ENCODE measurements at places on chromosomes 13 and 19.

DNA sequence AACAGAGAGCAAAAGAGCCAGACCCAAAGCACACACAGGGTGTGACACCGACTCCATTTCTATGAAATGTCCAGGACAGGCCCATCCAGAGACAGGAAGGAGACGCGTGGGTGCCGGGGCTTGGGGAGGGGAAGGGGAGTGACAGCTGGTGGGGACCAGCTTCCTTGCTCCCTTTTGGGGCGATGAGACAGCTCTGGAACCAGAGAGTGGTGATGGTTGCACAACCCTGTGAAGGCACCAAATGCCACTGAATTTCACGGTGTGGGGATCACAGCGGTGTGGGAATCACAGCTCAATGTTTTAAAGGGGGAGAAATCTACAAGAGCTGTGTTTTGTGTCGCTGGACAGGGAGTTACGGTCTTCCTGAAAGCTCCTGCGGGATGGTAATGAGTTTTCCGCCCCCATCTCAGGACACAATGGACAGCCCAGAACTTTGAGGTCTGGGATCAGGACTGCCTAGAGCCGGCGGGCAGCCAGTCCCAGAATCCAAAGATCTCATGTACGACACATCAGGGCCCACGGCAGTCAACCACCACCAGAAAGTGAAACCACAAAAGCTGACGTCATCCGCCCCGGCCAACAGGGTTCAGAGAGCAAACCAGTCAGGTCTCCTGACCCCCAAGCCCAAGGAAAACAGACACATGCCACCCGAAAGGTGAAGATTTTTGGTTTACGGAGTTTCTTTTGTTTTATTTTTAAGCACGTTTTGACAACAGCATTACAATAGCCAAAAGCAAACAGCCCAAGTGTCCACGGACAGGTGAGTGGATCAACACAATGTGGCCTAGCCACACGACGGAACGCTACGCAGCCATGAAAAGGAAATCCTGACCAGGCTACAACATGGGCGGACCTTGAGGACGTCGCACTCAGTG lies 7.3 kb downstream of the SGTA start:
- peak; percentile 48 for DNase-seq

DNA sequence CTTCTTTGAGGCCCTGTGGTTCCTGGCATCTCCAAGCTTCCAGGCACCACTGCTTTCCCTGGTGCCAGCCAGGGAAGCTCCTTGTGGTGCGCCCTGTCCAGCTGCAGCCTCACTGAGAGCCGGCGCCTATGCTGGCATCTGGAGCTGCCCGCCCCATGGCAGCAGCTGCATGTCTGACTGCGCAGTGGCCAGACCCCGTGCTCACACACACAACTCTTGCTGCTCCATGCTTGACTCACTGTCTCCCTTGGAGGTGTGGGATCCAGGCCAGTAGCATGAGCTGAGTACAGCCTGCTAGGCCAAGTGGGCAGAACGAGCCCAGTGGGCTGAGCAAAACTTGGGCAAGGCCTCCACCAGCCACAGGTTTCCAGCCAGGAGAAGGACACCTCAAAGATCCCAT lies 11.5 kb upstream of the SUPT20H start:
- no peak for DNase-seq

GRCh38 chr19:5361407-5361806 lies 20.8 kb upstream of the PTPRS start:
- no peak for DNase-seq

DNA sequence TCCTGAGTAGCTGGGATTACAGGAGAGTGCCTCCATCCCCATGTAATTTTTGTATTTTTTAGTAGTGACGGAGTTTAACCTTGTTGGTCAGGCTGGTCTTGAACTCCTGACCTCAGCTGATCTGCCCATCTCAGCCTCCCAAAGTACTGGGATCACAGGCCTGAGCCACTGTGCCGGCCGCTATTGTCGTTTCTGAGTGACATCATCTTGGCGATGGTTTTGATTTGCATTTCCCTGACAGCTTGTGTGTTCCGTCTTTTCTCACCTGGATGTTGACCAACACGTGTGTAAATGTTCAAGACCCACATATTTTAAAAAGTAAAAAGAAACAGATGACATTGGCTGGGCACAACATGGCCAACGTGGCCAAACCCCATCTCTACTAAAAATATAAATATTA lies 12.8 kb upstream of the MKNK2 start:
- no peak for DNase-seq

GRCh38 chr19:51326216-51327065 lies 15.0 kb downstream of the IGLON5 start:
- DNase-seq = no peak

- DNase-seq = no peak
Measured at GRCh38 chr13:107266657-107267056, 698.7 kb upstream of the ARGLU1 start.

DNA sequence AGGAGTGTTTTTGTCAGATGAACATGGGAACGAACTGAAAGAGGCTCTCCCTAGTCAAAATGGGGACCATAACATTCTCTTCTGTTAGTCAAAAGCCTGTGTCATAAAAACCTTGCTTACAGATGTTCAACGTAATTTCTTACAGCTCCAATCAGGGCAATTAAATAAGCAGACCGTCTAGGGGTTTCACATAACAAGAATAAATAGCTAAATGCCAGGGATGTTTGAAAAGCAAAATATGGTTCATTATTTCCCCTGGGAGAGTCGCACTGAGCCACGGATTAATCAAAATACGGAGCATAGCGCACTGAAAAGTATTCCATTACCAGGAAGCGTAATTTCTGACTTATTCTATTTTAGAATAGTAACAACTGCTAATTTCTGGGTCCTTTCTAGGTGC lies 63.7 kb upstream of the MRI1 start:
- no peak for DNase-seq

DNA sequence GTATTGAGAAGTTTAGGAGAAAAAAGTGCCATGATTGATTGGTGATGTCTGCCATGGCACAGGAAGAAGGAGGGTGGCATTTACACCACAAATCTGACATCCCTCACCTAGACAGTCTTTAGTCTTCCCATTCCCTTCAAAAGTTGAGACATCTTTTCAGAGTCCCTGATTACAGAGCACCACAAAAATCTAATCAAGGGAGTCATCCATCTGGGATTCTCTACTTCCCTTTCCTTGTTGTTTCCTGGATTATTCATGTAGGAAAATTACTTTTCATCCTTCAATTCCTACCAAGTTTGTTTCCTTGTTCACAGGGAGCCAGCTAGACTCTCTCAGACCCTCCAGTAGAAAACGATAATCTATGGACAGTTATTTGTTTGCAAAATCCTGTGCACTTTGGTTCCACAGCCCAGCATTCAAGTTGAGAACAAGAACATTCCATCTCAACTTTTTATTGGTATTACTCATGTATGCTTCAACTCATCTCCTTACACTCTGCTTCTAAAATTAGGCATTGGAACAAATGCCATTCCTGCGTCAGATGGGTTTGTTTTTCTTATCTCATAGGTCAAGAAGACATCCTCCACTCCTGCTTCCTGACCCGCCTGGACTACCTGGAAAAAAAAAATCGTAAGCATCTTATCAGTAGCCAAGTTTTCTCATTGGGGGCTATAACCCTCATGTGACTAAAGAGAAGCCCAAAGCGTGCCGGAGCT lies 259.9 kb downstream of the FOXO1 start:
- no peak for DNase-seq

GRCh38 chr13:102724923-102725322 lies 30.1 kb upstream of the METTL21C start:
- DNase-seq = no peak

DNA sequence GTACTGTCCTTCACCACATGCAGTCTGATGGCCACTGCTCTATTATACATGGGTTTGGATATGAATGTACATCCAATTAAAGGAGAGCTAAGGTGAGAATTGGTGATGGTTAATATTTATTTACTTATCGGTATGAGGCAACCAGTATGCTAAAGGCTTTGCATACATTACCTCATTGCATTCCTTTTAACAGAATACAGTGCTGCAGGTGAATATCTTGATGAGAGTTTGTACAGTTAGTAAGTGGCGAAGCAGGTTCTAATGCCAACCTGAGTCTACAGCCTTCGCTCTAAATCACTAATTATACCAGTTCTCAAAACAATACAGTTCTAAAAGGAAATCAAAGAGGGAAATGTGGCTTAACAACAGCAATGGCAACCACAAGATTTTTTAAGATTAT lies 284.1 kb downstream of the ITGBL1 start:
- no peak for DNase-seq

DNA sequence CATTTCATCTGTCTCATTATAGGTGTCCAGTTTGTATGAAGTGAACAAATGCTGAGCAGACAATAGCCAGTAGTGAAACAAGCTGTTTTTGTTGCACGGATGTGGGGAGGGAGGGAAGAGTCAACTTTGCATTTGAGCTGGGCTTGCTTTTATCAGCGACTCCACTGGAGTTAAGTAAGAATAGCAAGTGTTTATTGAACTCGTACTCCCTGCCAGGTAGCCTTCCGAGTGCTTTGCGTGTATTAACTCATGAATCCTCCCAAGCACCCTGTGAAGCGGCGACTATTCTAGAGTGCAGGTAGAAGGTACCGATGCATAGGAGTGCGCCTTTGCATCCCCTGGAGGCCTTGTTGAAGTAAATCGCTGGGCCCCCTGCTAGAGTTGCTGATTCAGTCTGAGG lies 4.7 kb upstream of the ZNF444 start:
- DNase-seq = no peak

- no peak for DNase-seq
Measured at GRCh38 chr13:114155320-114155719, 22.9 kb upstream of the RASA3 start.

DNA sequence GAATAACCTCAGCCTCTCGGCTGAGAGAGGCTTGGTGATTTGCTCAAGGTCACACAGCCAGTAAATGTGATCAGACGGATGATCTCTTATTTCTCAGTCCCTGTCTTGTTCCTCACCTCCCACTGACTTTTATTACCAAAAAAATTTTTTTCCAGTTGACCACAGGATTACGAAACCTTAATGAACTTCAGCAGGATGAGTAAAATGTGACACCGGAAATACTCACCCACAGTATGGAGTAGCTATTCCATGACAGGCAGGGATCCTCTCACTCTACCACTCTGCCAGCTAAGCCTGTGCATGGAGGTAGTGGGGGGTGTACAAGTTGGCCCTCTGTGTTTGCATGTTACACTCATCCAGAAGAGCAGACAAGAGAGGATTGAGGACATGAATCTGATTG lies 916.4 kb downstream of the UQCRFS1 start:
- DNase-seq = no peak

- no peak for DNase-seq
Measured at GRCh38 chr13:86510792-86511191, 711.6 kb upstream of the SLITRK6 start.

GRCh38 chr13:74077792-74078191 lies 56.4 kb downstream of the KLF12 start:
- no peak for DNase-seq

- no peak for DNase-seq
Measured at GRCh38 chr13:27415116-27415515, 9.3 kb upstream of the GTF3A start.

DNA sequence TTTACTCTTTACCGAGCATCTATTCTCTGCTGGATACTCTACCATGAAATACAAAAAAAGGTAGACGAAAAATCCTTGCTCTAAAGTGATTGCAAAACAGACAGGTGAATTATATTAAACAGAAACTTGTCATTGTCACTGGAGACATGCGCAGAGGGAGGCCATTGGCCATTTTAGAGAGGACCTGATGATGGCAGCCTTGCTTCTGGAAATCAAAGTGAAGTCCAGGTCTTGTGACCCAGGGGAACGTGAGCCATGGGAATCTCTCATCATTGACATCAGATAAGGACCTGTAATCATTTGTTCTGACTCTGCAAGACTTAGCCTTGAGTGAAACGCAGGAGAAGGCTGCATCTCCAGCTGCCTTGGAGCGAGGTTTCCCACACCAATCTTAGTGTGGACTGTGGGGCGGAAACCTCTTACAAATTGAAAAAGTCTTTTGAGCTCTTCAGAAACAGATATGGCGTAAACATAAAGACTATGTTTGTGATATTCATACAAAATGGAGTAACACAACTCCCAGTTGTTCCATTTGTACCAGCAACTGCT lies 16.8 kb upstream of the SLC46A3 start:
- no peak for DNase-seq

DNA sequence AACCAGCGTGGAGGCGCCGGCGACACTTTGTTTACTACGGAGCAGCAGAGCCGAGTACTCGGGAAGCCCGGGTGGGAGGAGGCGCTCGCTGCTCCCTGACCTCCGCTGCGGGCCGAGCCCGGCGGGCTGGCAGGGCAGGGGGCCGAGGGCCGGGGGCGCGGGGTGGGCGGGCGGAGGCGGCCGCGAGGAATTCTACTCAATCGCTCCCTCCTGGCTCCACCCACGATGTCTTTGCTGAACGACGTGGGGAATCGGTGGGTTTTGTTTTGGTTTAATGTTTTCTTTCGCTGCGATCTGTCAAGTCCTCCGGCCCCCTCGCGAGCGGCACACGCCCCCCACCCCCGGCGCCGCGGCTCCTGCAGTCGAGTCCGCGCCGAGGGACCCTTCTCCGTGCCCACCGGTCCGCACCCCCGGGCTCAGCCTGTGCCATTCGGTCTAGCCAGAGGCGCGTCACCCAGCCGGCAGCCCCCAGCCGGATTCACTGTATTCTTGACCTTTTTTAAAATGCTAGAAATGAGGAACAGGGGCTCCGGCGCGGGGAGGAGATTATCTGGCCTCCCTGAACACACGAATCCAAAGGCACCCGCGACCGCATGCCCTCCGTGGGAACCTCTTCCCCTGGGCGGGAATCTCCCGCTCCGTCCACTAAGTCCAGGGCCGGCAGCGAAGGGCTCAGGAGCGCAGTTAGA lies 636 bp upstream of the FOXO1 start:
- no peak for DNase-seq

GRCh38 chr13:112767506-112768471 lies 78.0 kb downstream of the ATP11A start:
- no peak for DNase-seq

- DNase-seq = no peak
Measured at GRCh38 chr13:112062072-112062567, 4.8 kb upstream of the SOX1 start.

DNA sequence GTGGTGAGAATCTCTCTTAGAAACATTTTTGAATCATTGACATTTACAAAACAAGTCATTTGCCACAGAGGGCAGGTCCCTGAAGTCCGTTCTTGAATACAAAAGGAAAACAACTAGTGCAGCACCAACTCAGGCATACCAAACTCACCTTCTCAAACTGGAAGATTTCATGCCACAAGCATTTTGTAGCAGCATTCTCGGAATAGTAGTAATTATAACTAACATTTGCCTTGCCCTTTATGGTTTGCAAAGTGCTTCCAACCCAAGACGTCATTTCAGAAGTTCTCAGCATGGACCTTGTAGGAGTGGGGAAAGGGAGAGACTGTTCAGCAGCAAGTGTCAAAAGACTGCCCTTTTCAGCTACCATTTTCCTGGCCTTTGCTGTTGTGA lies 344.6 kb downstream of the RFC3 start:
- no peak for DNase-seq

Data from activated gamma-delta T cell treated with anti-CD3 and anti-CD28 coated beads, Interleukin-2, amount 50 U/mL, for 16 hours (primary cell).